ENCODE measurements at places on chromosomes 12 and 14.

DNA sequence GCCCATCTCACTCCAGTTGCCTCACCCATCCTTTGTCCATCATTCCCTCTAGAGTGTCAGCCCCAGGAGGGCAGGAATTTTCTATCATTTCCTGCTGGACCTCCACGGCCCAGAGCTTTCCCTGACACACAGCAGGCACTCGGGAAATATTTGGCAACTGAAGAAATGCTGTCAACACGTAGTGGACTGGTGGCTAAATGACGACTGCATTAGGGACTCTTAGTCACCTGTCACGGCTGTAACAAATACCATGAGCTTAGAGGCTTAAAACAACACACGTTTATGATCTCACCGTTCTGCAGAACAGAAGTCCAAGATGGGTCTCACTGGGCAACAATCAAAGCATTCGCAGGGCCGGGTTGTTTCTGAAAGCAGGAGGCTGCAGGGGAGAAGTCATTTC is 91.3 kb downstream of the PHETA1 start:
- DNase-seq, result no peak

GRCh38 chr12:105226219-105226618 is 9.8 kb downstream of the APPL2 start:
- DNase-seq, result no peak

DNA sequence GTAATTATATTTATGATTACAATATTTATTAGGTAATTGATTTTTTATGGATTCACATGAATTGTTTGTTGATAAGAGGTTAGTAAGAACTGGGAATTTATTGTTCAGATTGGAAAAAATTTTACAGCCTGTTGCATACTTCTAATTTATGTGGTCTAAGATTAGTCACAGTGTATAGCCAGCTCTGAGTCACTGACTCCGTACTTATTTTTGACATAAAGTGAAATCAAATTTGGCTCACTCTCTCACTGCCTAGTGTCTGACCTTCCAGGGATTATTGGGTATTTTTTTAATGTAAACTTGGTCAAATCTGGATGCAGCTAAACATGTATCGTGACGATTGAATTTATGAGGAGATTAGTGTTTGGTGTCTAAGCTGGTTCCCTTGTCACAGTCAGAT is 109.3 kb downstream of the PTPRQ start:
- no peak for DNase-seq

GRCh38 chr12:124153392-124153791 is 141.5 kb upstream of the RFLNA start:
- DNase-seq, result no peak

- DNase-seq, result no peak
Observed at GRCh38 chr12:108596854-108597558, 878 bp downstream of the TMEM119 start.

- DNase-seq, result peak; percentile 10
Observed at GRCh38 chr12:12334367-12335040, 15.5 kb downstream of the MANSC1 start.

- DNase-seq, result no peak
Observed at GRCh38 chr14:68552075-68552474, 240.8 kb downstream of the ZFP36L1 start.

GRCh38 chr12:66571361-66571915 is 107.4 kb downstream of the GRIP1 start:
- no peak for DNase-seq

- no peak for DNase-seq
Observed at GRCh38 chr12:131795690-131796410, 32.3 kb upstream of the MMP17 start.

DNA sequence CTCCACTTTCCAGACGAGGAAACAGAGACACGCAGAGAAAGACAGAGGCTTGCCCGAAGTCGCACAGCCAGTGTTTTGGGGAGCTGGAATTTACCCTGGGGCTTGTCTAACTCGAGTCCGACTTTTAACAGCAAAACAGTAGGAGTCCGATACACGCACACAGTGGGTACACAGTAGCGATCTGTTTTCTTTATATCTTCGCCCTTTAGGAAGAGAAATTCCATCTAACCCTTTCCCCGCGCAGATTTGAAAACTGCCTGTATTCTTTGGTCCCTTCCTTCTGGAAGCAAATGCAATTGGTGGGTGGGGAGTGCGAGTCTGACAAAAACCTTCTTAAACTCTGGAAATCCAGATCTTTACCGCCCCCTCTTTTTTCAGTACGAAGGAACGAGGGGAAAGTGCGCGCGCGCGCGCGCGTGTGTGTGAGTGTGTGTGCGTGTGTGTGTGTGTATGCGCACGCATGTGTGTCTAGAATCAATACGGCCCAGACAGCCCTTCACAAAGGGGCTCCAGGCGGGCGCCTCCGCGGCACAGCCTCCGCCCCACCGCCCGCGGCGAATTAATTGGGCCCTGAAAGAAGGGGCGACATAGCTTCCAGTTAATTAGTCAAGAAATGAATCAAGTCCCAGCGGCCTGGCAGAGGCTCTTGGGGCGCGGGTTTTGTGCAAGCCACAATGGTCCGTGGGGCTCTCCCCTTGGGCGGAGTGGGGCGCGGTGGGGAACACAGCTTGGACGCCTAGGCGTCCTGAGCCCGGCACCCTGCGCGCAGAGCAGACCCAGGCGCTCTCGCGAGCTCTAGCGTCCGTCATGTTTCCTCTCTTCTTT is 14.0 kb upstream of the TBX3 start:
- no peak for DNase-seq

DNA sequence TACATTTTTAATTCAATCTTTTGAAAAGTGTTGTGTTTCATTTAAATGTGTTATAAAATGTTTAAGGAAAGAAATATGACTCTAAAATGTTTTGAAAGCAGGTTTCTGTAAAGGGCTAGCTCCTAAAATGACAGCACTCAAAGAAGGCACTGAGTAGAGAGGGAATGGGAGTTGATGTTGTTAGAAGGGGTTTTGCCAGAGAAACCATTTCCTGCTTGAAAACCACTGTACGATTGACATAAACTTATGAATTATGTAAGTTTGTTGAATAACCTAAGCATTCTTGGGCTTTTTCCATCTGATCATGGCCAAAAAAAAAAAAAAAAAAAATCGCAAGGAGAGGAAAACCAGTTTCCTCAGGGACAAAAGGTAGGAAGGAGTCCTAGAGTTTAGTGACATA is 234.0 kb downstream of the EGLN3 start:
- DNase-seq, result no peak

- DNase-seq, result no peak
Observed at GRCh38 chr14:67967206-67967605, 147.6 kb downstream of the RAD51B start.

GRCh38 chr12:111102102-111102739 is 181.8 kb upstream of the MYL2 start:
- no peak for DNase-seq

DNA sequence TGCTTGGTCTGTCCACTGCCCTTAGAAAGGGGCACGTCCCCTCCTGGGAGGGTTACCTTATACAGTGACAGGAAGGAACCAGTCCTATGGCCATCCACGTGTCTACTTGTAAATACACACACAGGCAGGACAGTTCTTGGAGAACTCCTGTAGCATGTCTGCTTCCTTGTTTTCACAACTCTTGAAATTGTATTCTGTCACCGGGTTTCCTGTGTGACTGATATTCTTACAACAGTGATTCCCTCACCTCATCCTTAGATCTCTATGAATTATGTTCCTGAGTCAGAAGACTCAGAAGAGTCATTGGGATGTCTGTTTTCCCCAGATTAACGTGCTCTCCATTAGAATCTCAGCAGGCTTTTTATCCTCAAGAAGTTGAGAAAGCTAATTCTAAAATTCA is 44.1 kb upstream of the DYNC1H1 start:
- no peak for DNase-seq

DNA sequence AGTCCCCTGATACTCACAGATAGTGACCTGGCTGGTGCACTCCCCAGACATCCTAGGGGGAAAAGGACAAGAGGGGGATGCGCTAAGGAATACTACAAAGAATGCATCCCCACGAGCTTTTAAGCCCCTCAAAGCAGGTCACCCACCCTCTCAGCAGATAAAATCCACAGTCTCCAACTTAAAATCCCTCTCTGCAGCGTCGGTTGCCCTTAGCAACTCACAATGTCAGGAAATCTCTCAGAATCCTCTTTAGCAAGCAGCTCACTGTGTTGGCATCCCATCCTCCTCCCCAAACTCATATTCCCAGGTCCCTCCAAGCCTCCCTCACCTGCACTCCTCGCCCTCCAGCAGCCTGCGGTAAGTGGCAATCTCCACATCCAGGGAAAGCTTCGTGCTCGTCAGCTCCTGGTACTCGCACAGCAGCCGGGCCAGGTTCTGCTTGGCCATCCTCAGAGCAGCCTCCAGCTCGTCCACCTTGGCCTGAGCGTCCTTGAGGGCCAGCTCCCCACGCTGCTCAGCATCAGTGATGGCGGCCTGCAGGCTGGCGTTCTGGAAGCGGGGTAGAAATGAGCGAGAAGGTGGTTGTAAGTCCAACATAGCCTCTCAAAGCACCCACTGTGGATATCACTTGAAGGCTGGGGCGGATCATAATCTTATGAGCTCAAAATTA is 5.5 kb upstream of the KRT79 start:
- DNase-seq, result no peak

DNA sequence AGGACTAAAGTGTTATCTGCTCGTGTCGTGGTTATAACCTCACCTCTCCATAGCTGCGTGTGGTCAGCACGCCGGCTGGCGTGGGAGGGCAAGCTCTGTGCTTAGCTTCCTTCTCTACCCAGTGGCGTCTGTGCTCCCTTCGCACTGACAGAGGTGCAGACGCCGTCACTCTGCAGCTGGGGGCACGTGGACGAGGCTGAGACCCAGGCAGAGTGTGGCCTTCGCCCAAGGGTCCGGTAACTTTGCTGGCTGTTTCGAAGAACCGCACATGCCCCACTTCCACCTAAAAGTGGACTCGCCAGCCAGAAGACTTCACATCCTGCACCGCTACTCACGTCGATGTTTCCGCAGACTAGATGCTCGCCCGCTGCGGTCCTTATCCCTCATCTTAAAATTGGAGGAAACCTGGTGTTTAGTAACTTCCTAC is 35.9 kb upstream of the DYNC1H1 start:
- DNase-seq, result no peak

GRCh38 chr14:91416744-91417119 is 888 bp downstream of the CCDC88C start:
- DNase-seq, result no peak
